ENCODE measurements at places on chromosomes 2 and 18.
A peak's percentile ranks its signal among the peaks of the same experiment; 100 is the strongest.

DNA sequence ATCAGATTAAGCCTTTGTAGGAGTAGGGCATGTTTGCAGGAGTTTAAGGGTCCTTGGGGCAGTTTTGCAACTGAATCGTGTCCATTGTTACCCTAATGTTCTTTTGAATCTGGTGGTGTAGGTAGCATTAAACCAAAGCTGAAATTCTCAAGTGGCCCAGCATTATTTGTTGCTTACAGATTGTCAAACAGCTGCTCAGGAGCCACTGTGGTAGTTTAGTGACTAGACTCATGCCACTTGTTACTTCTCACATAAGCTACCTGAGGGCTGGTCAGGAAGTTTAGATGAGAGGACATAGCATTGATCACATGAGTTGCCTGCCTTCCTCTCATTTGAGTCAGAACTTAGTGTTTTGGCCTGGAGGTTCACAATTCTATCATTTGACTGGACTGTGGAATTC is 157.6 kb downstream of the HAUS1 start:
- H3K27me3 ChIP-seq = no peaks in the 10 kb centered on the region
- peak overlapping the region; percentile 15 for H3K27ac ChIP-seq
- H3K36me3 ChIP-seq = peaks cover 80% of the 10 kb centered on the region
- H3K4me3 ChIP-seq = no peak overlapping the region

DNA sequence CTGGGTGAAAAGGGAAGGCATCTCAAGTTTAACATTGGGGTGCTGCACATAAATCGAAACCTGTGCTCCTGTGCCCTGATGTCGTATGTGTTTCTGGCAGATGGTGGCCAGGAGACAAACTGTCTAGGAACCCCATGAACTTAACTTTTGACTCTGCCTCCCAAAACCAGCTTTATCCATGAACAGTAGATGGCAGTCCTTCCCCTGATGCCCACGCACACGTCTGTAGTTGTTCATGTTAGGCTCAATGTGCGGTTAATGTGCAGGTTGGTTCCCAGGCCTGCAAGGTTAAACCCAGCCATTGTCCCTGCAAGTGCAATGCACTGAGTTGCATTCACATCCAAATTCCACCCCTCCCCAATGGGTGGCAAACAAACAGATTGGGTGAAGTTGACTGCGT is 44.1 kb upstream of the SIX3 start:
- H3K4me3 ChIP-seq = no peak overlapping the region
- H3K27me3 ChIP-seq = peaks cover 25% of the 10 kb centered on the region
- H3K4me1 ChIP-seq = no peaks in the 10 kb centered on the region
- H3K36me3 ChIP-seq = no peaks in the 10 kb centered on the region
- DNase-seq = no peak
- no peak overlapping the region for H3K27ac ChIP-seq

GRCh38 chr2:218233543-218233942 is 16.6 kb downstream of the ARPC2 start:
- H3K4me3 ChIP-seq = no peak overlapping the region
- DNase-seq = no peak
- H3K27ac ChIP-seq = peak overlapping the region; percentile 72
- peaks cover 13% of the 10 kb centered on the region for H3K4me1 ChIP-seq
- H3K36me3 ChIP-seq = peaks cover 37% of the 10 kb centered on the region
- H3K27me3 ChIP-seq = no peaks in the 10 kb centered on the region

DNA sequence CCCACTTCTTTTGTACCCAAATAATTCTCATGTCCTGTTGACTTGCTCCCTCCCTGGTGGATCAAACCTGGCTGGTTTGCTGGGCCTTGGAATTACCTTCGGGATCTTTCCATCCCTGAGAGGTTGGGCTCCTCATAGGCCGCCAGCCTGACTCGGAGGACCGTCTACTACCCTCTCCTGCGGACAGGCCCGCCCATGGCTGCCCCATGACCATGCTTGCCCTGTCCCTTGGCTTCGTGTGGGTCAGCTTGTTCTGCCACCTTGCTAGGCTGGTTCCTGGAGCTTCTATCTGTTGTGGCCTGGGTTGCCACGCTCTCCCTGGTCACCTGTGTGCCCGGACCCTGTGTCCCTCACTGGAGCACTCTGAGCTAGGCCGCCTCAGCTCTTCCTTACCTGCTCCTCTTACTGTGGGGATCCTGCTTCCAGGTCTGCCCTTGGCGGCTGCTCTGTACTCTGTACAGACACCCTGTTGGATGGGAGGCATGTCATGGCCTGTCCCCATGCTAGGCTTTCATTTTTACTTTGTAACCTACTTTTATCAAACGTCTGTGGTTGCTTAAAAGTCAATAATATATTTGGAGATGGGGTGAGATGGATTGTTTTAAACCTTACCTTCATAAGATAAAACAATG is 29.7 kb upstream of the FHL2 start:
- no peaks in the 10 kb centered on the region for H3K27me3 ChIP-seq
- DNase-seq = no peak
- H3K4me3 ChIP-seq = no peak overlapping the region
- no peaks in the 10 kb centered on the region for H3K36me3 ChIP-seq
- peaks cover 27% of the 10 kb centered on the region for H3K4me1 ChIP-seq

DNA sequence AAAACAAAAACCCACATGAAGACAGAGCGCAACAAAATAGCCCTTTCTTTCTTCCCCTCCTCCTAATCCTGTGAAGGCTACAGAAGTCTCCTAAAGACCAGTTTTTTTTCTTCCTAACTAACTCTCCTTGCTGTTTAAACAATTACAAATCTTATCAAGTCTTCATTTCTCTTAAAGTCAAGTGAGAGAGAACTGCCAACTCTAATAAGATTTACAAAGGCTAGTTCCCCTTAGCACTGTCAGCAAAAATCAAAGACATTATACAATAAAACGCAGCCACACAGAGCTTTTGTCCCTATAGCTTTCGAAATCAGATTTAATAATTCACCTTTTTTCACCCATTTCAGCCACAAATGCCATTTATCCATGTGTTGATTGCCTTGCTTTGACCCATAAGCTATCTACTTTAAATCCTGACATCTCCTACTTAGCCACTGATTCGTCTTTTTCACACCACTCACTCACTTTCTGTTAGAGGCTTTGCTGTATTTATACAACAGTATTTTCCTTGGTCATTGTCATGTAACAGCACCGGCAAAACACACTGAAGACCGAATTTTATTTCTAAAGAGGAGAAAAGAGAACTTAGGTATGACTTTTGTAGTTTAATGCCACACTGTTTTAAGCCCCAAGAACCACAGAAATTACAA is 5.9 kb downstream of the NRXN1 start:
- H3K27ac ChIP-seq = no peak overlapping the region
- peaks cover 2% of the 10 kb centered on the region for H3K27me3 ChIP-seq
- no peak overlapping the region for H3K4me3 ChIP-seq
- H3K4me1 ChIP-seq = no peaks in the 10 kb centered on the region

DNA sequence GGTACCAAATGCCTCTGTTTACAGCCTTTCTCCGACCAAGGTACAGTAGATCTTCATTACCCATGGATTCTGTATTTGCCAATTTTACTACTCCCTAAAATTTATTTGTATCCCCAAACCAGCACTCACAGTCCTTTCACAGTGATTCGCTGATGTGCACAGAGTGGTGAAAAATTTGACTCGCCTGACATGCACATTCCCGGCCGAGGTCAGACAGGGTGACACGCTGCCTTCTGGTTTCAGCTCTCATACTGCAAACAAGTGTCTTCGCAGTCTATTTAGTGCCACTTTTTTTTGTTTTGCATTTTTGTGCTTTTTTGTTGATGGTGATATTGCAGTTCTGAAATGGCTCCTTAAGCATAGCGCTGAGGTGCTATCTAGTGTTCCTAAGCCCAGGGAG is 71.0 kb downstream of the MAPK4 start:
- peaks cover 20% of the 10 kb centered on the region for H3K27me3 ChIP-seq
- H3K4me3 ChIP-seq = no peak overlapping the region
- no peaks in the 10 kb centered on the region for H3K4me1 ChIP-seq
- no peak overlapping the region for H3K27ac ChIP-seq
- H3K36me3 ChIP-seq = no peaks in the 10 kb centered on the region

DNA sequence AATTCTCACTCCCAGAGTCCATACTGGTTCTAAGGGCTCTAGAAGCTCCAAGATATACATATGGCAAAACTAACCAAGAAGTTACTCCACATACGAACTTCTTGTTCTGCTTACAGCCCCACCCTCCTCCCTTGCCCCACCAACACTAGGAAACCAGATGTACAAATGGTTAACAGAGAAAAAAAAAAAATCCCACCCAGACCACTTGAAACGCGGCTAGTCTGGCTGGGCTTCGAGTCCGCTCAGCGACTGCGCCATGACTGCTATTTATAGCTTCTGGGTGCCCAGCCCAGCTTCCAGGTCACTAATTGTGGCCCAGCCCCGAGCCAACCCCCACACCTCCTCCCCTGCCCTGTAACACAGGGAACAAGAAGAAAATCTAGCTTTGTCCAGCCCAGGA is 47.0 kb upstream of the IHH start:
- peaks cover 8% of the 10 kb centered on the region for H3K36me3 ChIP-seq
- peaks cover 23% of the 10 kb centered on the region for H3K4me1 ChIP-seq
- no peaks in the 10 kb centered on the region for H3K27me3 ChIP-seq
- peak overlapping the region; percentile 47 for H3K27ac ChIP-seq

- H3K4me1 ChIP-seq = no peaks in the 10 kb centered on the region
- H3K36me3 ChIP-seq = no peaks in the 10 kb centered on the region
- no peak for DNase-seq
- no peak overlapping the region for H3K27ac ChIP-seq
Observed at GRCh38 chr2:235383272-235383843, 110.5 kb upstream of the AGAP1 start.

DNA sequence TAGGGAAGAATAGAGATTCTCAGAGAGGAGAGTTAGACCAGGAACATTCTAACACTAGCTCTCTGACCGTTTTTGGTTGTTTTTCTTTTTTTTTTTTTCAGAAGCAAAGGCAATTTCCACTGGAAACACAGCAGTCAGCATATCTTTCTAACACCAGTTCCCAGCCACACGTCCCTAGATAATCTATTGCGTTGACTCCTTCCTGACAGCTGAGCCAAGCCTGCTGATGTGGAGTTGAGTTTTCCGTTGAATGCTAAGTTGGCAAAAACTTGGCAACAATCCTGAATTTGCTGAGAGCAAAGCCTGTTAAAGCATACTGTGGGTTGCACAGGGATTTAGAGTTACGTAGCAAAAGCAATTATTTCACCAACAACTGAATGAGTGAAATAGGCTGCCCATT is 19.3 kb downstream of the GAD1 start:
- H3K27me3 ChIP-seq = peaks cover 11% of the 10 kb centered on the region
- no peak overlapping the region for H3K27ac ChIP-seq
- DNase-seq = no peak
- H3K4me1 ChIP-seq = no peaks in the 10 kb centered on the region

Data from naive thymus-derived CD8-positive, alpha-beta T cell (primary cell).